Activated naive CD8-positive, alpha-beta T cell treated with anti-CD3 and anti-CD28 coated beads, Interleukin-2, amount 50 U/mL, for 24 hours (primary cell): ENCODE measurements at places on chromosomes 1 and 21.
A peak's percentile ranks its signal among the peaks of the same experiment; 100 is the strongest.

DNA sequence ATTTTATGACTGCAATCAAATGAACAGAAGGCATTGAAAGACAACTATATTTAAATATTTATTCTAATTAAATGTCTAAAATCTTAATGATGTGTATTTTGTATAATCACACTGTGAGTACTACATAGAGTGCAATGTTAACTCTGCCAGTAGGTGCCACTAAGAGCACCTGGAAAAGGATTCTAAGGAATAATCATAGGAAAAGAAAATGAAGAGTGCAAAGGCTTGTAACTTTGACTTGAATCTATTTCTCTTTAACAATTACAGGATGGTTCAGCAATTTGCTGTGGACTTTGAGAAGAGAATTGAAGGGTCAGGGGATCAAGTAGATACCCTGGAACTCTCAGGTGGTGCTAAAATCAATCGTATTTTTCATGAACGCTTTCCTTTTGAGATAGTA, 200.4 kb downstream of the DNM3 start:
- no peak for DNase-seq

GRCh38 chr1:34806396-34806795, 13.6 kb downstream of the GJA4 start:
- no peak for DNase-seq

- no peak for DNase-seq
Measured at GRCh38 chr1:39332291-39332690, 127.8 kb downstream of the MACF1 start.

DNA sequence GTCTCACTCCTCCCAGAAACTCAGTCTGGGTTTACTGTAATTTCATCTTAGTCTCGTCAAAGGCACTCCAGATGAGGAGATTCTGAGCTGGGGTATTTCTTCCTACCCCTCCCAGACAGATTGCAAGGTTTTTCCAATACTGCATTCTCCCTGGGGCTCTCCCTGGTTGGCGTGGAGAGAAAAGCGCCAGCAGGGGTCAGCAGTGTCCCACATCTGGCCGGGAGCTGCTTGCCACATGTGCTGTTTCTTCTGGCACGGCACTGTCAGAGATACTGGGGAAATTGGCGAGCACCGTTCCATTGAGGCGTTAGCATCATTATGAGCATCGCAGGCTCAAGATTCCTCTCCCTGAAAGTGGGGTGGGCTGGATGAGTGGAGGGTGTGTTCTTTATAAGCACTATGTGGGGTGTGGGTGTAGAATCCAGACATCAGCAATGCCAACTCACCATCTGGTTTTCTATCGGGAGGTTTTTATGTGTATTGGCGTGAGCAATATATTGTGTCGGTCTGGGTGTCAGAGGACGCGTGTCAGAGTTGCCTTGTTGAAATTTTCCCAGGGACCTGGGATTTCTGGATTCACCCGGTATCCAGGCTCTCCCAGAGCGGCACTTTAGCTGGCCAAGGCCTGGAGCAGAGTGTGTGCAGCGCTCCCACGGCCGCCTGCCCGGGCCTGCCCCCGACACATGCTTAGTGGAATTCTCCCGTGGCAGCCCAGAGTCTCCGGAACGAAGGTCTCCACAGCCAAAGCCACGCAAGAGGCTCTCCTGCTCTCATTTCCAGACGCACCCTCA, 8.0 kb upstream of the NAV1 start:
- DNase-seq, result peak; percentile 67

DNA sequence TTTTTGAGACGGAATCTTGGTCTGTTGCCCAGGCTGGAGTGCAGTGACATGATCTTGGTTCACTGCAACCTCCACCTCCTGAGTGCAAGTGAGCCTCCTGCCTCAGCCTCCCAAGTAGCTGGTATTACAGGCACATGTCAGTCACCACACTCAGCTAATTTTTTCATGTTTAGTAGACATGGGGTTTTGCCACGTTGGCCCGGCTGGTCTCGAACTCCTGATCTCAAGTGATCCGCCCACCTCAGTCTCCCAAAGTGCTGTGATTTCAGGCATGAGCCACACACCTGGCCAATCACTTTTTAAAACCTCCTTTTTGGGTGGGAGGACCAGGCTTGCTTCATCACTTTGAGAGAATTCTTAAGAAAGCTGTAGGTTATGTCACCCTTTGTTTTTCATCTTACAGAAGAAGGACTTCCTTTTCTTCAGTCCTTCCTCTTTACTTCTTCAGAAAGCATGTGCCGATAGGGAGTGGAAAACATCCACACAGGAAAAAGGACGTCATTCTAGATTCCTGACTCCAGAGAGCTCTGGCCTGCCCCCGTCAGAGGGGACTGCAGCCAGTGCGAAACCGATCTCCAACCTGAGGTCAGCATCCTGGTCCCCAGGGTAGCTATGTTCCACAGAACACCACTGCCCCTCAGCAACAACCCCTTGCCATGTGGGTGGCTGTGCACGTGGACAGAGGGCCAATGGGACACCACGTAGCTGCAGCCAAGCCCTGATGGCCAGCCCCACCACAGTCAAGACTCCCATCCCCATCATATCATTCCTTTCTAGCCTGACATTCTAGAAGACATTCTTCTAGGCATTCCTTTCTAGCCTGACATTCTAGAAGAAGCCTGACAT, 21.9 kb downstream of the NCF2 start:
- no peak for DNase-seq

GRCh38 chr1:18360251-18360650, 120.5 kb upstream of the KLHDC7A start:
- no peak for DNase-seq

DNA sequence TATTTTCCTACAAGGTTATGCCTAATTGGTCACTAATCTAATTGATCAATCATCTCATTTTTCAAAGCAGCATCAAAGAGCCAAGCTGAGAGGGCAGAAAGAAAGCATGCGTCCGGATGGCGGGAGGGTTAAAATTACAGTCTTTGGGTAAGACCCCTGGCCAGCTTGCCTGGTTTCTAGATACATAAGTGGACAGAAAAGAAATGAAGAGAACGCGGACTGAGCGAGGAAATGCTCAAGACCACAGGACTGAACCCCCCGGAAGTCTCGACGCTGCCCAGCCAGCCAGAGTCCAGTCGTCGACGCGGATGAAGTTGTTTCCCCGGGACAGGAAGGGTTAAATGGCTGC, 297.2 kb downstream of the OMA1 start:
- DNase-seq, result no peak

DNA sequence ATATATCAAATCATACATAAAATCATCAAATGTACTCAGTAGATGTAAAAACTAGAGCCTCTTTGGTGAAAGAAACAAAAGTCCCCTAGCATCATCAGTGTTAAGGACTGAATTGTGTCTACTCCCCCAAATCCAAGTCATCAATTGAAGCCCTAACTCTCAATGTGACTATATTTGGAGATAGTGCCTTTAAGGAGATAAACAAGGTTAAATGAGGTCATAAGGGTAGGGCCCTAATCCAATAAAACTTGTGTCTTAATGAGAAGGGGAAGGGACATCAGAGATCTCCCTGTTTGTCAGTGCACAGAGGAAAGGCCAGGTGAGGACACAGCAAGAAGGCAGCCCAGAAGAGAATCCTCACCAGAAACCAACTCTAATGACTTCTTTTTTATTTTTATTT, 33.5 kb downstream of the USP24 start:
- DNase-seq, result no peak

DNA sequence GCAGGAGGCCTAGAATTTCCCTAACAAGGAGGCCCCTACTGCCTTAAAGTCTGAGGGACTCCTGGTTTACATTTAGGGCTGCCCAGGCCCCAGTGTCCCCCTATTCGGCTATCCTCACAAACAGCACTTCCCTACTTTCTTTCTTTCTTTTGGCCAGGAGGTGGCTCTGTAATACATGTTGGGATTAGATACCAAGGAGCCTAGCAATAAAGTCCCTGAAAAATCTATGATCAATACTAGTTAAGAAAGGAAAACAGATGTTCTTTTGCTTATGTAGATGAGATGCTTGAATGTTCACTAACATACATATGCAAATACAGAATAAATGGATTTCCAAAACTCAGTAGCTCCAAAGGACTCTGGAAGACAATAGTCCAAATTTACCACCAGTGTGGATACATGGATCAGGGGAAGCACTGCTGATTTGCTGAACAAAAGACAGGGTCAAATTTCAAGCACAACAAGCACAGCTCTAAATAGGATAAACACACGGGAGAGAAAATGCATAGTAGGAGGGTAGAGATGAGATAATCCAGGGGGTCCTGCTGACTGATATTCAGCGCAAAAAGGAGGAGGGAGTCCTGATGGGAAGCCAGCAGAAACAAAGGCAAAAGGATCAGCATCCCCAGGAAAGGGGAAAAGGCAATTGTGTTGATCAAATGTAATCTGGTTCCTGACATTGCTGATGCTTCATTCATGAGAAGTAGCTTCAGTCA, 240.0 kb downstream of the NUF2 start:
- no peak for DNase-seq

GRCh38 chr1:233675893-233676292, 62.0 kb downstream of the KCNK1 start:
- DNase-seq, result no peak

GRCh38 chr21:14869984-14870852, 194.6 kb downstream of the NRIP1 start:
- DNase-seq, result no peak

DNA sequence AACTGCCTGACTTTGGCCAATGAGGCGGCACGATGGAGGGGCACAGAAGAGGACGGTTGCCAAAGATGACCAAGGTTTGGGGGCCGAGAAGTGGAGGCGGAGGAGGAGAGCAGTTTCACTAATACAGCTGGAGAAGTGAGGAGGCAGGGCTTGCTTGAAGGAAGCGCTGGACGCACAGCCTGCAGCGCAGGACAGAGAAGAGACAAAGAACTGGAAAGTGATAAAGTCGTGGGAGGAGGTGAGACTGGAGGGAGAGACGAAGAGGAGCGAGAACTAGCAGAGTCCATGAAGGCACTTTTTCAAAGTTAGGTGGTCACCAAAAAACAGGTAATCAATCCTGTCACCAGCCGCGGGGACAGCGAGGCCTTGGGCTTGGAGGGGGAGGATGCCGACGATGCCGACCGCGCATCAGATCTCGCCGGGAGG, 771 bp downstream of the PACC1 start:
- no peak for DNase-seq

- DNase-seq, result no peak
Measured at GRCh38 chr1:208106218-208106617, 138.0 kb downstream of the PLXNA2 start.

GRCh38 chr1:241462391-241462790, 57.2 kb downstream of the FH start:
- DNase-seq, result no peak

DNA sequence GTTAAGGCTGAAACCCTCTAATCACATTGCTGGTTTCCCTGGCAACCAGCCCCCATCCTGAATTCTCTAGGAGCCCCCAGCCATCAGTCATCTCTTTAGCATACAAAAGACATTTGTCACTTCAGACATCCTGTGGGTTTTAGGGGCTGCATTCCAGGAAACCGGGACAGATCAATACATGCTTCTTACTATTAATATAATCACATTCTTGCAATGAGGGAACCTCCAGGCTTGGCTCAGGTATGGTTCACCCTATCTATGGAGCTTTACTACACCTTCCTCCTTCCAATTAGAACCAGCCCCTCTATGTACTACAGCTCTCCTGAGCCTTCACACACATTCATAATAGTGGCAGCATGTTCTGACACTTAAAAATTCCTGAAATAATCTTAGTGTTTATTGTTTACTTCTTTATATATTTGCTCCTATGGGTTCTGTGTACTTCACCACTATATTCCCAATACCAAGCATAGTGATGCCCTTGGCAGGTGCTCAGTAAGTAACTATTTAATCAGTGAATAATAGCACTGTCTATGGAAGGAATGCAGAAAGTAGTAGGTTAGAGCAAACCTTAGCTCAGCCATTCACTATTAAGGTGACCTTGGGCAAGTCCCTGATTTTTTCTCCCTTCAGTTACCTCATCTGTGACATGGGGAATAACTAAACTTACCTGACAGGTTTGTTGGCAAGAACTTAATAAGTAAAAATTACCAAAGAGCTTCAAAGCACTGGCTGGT, 59.6 kb downstream of the ZNF678 start:
- no peak for DNase-seq

DNA sequence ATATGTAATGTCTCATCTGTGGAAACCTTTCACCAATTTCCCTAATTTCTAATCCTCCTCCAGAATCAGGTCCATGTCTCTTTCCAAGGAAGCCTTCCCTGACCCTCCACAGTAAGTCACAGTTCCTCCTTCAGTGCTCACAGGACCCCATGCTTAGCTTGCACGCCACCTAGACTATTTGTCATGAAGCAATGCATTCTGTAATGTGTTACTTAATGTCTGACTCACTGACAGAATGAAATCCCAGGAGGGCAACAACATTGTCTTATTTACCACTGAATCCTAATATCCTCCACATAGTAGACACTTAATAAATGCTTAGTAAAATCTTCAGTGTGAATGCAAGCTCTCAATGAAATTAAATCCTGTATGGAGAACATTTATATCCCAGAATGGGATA, 245.9 kb upstream of the PLD5 start:
- DNase-seq, result no peak

- DNase-seq, result no peak
Measured at GRCh38 chr1:167808104-167808503, 86.3 kb downstream of the MPZL1 start.

DNA sequence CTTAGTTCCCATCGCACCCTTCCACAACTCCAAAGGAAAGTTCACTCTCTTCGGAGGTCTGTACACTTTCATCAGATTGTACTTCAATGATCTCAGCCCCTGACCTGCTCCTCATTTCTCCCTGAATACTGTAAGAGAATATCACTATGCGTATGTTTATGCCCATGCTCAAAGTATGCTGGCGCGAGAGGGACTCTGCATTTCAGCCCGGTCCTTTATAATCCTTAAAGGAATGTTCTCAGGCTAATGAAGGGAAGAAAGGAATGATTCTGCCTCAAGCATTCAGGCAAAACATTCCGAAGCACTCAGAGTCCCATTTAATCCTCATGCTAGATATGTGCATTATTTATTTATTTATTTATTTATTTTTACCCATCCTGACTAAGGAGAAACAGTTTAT, 76.8 kb downstream of the PLD5 start:
- DNase-seq, result no peak

- DNase-seq, result no peak
Measured at GRCh38 chr1:34055818-34056217, 109.2 kb downstream of the CSMD2 start.
